ENCODE measurements at places on chromosomes 7 and 10.

DNA sequence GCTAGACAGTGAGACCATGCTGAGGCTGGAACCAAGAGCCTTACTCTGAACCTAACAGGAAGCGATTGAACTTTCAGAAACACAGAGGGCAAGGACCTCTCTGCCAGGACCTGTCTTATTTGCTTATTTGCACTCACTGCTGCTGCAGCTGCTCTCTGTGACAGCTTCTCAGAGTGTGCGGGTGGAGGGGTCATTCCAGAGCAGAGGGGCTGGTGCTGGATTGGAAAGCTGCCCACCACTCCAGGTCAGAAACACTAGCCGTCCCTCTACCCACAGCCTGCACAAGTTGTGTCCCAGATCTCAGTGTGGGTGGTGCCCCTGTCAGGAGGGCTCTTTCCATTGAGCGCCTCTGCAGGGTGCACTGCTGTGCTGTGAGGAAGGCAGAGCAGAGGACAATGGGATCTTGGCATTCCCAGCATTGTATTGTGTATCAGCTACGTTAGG is 126.2 kb downstream of the CCNY start:
- no peak for DNase-seq

DNA sequence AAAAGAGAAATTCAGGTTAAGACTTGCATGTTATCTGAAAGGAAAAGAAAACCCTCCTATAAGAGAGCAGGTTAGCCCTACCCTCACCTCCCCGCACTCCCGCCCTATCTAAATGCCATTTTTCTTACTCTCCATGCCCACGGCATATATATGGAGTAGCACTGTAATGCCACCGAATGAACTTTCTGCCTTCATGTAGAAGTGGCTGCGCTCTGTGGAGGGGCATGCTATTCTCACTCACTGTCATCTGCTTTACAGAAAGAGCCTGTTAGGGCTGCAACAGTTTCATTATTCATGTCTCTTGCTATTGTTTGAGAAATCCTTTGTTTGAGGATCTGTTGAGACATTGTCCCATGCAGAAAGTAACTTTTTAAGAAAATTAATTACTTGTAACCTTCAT is 1190.6 kb downstream of the SORCS1 start:
- DNase-seq: no peak

DNA sequence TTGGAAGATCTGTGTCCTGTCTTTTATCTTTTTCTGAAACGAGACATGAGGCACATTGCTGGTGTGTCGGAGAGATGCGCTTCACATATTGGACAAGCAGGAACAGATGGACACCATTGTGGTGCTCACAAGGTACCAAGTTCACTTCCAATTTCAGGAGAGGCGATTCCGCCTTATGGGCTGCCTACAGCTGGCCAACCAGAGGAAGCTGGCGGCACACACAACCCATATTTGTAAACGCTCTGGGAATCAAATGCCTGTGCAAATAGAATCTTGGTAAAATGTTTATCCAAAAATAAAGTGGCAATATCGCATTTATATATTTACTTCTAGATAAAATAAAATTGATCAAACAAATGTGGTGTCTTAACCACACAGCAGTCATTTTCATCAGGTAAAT is 337.4 kb downstream of the TCERG1L start:
- DNase-seq: no peak

- no peak for DNase-seq
Measured at GRCh38 chr10:73209705-73210104, 37.4 kb downstream of the DNAJC9 start.

GRCh38 chr10:78515038-78515872 is 481.6 kb downstream of the RPS24 start:
- no peak for DNase-seq

- DNase-seq: no peak
Measured at GRCh38 chr10:111128331-111129180, 51.7 kb downstream of the ADRA2A start.

GRCh38 chr10:118980870-118981269 is 48.6 kb upstream of the NANOS1 start:
- DNase-seq: no peak

- DNase-seq: no peak
Measured at GRCh38 chr7:52283335-52283734, 752.1 kb upstream of the POM121L12 start.

GRCh38 chr7:57414415-57414814 is 35.6 kb upstream of the ZNF716 start:
- no peak for DNase-seq

DNA sequence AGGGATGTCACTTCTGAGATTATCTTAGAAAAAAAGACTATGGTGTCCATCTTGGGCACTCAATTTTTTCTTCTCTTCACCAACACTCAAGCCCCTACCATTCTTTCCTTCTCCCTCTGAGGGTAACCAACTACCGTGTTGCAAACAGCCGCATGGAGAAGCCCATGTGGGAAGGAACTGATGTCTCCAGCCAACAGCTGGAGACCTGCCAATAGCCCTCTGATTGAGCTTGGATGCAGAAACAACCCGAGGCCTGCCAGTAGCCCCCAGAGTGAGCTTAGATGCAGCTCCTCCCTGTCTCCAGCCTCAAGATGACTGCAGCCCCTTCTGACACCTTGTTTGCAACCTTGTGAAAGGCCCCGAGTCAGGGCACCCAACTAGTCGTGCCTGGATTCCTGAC is 36.4 kb upstream of the CHCHD3 start:
- no peak for DNase-seq

DNA sequence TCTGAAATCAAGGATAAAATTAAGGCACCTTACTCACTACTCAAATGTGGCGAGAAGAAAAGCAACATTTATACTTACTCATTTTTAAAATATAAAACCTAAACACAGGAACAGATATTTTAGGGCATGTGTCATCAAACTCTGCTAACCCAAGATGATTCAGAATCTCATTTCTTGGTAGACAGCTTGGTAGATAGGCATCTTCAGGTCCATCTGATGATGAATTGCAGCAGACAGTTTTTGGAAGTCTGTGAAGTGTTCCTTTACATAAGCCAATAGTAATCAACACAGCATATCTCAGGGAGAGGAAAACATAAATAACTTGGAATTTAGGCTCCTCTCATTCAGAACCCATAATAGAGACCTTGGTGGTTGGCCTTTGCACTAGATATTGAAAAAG is 3.4 kb downstream of the HIPK2 start:
- DNase-seq: no peak

DNA sequence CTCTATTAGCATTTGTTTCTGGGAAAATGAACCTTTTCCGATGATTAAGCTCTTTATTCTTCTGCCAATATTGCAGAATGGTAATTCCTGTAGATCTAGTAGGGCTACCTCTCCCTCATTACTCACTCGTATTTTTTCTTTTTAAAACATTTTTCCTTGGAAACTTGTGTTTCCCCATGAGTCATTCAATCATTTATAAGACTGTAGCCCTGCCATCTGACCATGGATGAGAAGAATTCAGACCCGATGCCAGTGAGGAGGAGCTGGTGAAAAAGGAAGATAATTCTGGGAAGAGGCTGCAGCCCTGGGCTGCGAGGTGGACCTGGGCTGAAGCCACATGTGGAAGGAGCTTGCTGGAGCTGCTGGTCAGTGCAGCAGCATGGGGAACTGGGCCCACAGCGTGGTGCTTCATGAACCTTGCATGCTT is 242.8 kb downstream of the KLF6 start:
- DNase-seq: no peak

DNA sequence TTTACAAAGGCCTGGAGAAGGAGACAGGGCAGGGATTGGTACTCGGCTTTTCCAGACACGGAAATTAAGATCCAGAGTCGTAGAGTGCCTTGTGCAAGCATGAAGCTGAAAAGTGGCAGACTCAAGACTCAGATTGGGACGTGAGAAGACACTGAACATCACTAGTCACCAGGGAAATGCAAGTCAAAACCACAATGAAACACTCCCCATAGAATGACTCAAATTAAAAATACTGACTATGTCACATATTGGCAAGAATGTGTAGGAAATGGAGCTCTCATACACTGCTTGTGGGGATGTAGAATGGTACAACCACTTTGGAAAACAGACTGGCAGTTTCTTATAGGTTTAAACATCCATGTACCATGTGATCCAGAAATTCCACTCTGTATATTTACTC is 472.0 kb downstream of the RPS24 start:
- no peak for DNase-seq

GRCh38 chr10:5814110-5815107 is 1.2 kb upstream of the GDI2 start:
- no peak for DNase-seq

DNA sequence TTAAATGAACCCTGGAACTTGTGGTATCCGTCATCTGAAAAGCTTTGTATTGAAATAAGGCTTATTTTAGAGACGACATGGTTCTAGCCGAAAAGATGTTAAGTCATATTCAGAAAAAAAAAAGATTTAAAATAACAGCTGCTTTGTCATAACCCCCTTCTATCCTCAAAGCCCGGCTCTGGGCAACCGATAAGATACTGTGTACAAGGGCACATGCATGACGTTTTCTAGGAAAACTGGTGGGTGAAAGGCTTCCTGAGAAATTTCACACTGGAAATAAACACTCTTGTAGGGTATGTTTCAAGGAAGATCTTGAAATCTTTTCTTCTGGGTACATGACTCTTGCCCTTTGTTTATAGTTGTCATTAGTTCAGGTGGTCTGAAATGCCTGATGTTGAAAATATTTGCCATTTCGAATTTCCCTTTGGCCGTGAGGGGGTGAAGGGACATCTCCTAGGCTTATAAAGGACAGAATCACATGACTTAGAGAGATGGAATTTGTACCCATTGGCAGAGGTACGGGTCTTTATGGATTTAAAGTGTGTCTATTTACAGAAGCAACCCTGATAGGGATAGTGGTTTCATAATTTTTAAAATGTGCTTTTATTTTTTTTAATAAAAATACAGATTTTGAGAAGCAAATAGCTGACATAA is 232.5 kb downstream of the PTEN start:
- no peak for DNase-seq

DNA sequence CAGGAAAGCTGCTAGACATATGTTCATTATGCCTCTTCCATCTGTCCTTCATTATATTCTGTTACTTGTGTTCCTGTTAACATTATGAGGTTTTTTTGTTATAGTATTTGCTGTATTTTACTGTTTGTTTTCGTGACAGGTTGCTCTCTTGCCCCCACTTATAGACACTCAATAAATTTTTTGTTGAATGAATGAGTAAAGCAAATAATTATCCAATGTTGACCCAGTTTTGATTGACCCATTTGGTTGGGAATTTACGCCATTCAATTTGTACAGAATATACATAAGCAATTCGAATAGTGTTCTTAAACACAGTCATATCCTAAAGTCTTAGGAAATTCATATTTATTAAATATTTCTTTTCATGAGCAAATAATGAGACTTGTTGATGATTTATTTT is 11.8 kb downstream of the CCSER2 start:
- DNase-seq: no peak

DNA sequence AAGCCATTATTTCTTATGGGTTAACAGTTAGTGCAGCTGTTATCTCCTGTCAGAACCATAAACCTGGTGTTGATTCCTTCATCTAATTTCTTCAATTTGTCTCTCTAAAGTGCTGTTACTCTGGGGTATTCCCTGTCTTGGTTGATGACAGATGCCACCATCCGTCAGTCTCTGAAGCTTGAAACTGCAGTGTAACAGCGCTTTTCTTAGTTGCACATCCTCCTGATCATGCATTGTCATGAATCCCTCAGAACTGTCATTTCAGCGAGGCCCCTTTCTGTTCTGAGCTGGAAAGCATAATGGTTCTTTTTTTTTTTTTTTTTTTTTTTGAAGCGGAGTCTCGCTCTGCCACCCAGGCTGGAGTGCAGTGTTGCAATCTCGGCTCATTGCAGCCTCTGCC is 193.9 kb downstream of the SDK1 start:
- DNase-seq: no peak

DNA sequence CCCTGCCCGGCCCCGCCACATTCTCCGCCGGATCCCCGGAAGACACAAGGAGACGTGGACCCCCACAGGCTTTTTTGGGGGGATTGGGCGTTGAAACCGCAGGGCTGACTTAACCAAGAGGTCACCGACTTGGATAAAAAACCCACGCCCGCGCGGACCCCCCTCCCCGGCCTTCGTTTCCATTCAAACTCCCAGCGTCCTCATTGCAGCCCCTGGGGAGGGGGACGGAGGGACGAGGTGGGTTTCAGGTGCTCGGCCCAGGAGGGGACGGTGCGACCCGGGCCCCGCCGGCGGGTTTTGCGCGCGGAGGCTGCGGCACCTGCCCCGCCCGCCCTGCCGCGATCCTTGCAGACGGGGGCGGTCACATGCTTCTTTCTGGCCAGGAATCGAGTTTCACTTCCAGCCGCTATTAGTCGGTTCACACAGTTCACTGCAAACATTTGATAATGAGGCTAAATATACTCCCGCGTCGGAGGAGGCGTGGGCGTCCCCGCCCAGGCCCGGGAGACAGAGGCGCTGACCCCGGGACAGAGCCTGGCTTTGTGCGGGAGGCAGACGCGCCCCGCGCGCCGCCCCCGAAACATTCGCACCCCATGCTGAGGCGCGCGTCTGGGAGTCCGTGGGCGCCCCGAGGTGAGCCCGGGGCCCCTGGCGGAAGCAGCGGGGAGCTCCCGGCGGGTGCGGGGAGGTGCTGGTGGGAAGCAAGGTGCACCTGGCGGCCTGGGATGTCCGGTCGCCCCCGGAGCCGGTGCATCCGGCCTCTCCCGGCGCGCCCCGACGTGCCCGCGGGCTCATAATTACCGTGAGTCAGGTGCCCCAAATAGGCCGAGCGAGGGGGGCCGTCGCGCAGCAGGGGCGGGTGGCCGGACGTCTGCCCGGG is 2.7 kb upstream of the PDGFA start:
- DNase-seq: no peak

DNA sequence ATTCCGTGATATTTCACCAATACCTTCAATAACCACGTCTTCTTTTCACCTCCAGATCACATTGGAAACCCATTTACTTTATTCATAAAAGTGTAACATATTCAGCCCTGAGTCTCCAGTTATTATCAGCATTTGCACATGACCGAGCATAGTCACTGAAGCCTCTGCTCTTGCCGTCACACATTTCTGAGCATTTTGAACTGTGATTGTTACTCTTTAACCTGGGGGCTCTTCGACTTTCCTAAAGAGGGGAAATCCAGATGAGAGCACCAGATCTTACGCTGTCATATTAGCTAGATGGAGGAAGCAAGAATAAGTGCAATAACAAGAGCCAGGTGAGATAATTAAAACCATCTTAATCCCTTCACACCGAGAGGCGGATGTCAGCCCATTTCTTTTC is 260.0 kb upstream of the NRP1 start:
- no peak for DNase-seq

DNA sequence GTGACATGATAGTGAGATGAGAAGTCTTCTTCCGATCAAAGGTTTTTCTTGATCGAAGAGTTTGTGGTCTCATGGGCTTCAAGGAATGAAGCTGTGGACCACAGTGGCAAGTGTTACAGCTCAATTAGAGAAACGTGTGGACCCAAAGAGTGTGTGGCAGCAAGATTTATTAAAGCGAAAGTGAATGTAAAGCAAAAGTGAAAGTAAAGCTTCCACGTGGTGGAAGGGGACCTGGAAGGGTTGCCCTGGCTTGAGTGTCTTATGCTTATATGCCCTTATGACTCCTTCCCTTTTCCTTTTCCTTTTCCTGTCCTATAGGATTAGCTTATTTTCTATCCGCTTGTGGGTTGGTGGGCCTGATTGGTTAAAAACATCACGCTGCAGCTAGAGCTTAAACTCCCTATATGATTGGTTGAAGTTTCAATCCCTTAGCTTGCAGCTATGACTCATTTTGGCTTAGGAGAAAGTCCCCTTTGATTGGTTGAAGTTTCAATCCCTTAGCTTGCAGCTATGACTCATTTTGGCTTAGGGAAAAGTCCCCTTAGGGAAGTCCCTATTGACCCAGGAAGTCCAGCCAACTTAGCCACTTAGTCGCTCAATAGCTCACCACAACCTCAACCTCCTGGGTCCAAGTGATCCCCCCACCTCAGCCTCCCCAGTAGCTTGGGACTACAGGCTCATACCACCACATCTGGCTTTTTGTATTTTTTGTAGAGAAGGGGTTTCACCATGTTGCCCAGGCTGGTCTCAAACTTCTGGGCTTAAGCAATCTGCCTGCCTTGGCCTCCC is 34.7 kb downstream of the MRPS24 start:
- peak; percentile 33 for DNase-seq
